ENCODE measurements at places on chromosomes 6 and 20.

GRCh38 chr6:150857062-150857944 lies 8.2 kb upstream of the MTHFD1L start:
- no peak for DNase-seq

GRCh38 chr6:127880429-127880828 lies 20.4 kb downstream of the THEMIS start:
- no peak for DNase-seq

GRCh38 chr20:43571310-43571709 lies 12.5 kb downstream of the SGK2 start:
- no peak for DNase-seq

DNA sequence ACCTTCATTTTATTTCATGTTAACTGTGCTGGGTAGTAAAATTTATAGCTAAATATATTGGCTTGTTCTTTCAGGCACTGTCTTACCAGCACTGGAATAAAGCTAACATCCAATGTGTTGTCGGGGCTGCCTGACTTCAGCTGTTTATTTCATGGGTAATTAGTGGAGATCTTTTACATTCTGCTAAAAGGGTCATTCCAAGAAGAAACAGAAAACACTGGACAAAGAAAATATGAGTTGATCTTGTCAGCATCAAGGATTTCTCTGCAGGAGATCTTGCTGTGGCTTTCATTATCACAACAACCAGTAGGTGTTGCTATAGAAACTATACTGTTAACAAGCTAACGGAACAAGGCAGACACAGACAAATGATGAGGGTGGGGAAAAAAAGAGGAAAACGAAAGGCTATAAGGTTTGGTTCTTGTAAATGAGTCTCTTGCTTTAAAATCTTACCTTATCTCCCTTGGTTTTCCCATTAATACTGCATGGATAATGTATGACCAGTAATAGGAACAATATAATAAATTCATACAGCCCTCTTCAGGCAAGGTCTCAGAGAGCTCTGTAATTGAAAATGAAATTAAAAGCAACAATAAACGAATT lies 206.8 kb downstream of the SIM1 start:
- no peak for DNase-seq

GRCh38 chr20:32321390-32321789 lies 36.7 kb upstream of the ASXL1 start:
- DNase-seq, result no peak

DNA sequence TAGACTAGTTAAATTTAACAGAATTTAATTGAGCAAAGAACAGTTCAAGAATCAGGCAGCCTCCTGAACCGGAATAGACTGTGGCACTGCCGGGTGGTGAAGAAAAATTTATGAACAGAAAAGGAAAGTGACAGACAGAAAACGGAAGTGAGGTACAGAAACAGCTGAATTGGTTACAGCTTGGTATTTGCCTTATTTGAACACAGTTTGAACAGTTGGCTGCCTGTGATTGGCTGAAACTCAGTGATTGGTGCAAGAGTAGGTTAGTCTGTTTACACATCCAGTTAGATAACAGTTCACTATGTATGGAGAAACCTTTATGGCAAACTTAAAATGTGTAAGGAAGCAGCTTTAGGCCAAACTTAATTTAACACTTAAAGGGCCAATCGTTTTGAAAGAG lies 116.0 kb upstream of the CITED2 start:
- DNase-seq, result no peak

- no peak for DNase-seq
These were observed 162.4 kb upstream of the AGPAT4 start for GRCh38 chr6:161436106-161436876.

DNA sequence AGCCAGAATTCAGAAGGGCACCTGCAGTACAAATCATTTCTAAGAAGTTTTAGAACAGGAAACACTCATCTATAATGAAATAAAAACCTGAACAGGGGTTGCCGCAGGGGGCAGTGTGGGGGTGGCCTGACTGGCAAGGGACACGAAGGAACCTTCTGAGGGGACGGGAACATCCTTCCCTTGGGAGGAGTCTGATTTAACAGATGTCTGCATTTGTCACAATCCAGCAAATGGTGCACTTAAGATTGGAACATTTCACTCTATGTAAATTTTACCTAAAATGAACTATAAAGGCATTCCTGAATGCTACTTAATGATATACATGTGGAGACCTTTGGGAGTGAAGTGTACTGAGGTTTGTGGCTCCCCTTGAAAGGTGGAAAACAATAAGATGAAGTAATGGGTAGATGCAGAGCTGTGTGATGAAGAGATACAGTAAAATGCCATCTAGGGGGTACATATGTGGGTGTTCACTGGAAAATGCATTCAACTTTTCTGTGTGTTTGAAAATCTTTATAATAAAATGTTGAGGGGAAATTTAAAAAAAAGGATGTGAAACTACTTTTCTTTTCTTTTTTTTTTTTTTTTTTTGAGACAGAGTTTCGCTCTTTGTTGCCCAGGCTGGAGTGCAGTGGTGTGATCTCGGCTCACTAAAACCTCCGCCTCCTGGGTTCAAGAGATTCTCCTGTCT lies 89.5 kb downstream of the SNX5 start:
- no peak for DNase-seq

- no peak for DNase-seq
These were observed 130.5 kb downstream of the MRPL14 start for GRCh38 chr6:43996618-43997344.

GRCh38 chr20:54560357-54560756 lies 85.0 kb downstream of the DOK5 start:
- no peak for DNase-seq

DNA sequence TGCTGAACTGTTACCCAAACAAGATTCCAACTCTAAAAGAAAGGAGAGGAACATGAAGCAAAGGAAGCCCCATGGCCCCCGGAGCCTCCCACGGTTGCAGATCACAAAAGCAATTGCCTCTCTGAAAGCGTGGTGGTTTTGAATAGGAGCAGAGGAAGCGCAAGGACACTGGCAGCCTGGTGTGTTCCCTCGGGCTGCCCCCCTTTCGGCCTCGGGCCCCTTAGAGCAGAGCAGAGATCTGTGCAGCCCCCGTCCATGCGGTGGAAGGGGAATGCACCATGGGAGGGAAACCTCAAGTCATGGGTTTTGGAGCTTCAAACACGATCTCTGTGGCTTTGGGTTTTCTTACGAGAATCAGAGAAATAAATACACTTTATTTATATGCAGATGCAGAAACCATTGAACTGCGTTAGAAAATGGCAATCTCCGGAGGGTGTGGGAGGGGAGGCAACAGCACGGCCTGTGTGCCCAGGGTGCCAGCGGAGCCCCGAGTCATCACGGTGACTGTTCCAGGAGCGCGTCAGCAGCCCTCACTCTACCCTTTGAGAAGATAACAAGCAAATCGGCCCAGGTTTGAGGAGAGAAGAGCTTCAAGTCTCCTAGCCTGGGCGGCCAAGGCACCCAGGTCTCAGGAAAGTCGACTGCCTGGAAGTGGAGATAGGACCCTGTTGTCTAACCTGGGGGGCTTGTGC lies 20.5 kb downstream of the FOXF2 start:
- DNase-seq, result no peak

DNA sequence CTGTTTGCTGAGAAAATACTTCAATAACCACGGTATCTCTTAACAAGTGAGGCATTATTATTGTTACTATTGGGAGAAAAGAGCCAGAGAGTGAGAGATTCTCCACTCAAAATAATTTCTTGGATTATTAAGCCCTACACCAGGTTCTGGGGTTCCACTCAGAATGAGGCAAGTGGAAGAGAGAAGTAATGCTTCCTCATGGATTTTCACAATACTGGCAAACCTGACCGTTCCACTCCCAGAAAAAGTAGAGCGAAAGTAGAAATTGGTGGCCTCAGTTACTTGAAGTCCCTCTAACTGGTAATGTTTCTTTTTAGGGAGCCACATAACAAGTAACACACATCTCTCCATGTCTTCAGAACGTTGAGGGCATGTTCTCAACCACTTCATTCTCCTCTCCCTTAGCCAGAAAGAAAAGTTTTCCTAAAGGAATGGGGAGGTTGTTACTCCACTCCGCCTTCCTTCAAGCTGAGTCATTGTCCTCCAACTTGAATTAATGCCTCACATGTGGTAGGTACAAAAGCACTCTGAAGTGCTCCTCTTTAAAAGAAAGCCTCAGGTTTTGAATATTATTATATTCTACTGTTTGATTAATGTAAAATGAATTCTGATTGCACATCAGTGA lies 1.9 kb downstream of the BAG2 start:
- DNase-seq, result no peak

- DNase-seq, result no peak
These were observed 1.4 kb upstream of the BPIFB1 start for GRCh38 chr20:33281550-33282146.

GRCh38 chr20:17799575-17800227 lies 99.9 kb downstream of the BANF2 start:
- DNase-seq, result no peak

DNA sequence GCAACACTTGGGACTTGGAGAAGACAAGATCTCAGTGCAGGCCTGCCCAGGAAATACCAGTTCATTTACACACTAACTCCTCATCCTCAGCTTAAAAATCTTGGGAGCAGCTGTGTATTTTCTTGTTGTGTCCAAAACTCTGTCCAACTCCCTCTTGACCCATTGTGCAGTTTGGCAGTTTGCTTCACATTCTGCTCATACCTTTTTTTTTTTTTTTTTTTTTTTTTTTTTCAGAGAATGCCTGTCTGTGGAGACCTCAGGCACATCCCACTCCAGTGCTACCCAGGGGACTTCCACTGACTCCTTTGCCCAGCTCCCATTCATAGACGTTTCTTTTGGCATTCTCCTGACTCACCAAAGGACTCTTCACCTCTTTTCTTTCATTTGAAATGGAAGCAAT lies 265.8 kb upstream of the TCF21 start:
- DNase-seq, result no peak

GRCh38 chr6:9334979-9335378 lies 899.6 kb upstream of the SLC35B3 start:
- no peak for DNase-seq

GRCh38 chr20:44615169-44615791 lies 32.9 kb downstream of the PKIG start:
- DNase-seq, result no peak

DNA sequence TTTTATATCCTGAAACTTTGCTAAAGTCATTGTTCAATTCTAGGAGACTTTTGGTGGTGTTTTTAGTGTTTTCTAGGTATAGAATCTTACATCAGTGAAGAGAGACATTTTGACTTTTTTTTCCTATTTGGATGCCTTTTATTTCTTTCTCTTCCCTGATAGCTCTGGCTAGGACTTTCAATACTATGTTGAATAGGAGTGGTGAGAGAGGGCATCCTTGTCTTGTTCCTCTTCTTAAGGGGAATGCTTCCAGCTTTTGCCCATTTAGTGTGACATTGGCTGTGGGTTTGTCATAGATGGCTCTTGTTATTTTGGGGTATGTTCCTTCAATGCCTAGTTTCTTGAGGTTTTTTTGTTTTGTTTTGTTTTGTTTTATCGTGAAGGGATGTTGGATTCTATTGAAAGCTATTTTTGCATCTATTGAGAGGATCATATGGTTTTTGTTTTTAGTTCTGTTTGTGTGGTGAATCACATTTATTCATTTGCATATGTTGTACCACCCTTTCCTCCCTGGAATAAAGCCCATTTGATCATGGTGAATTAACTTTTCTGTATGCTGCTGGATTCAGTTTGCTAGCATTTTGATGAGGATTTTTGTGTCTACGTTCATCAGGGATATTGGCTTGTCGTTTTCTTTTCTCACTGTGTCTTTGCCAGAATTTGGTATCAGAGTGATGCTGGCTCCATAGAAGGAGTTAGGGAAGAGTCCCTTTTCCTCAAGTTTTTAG lies 540.1 kb upstream of the FLRT3 start:
- DNase-seq, result no peak

Measured in NCI-H187 treated with DMSO at 0.1 percent for 48 hours (cell line).